ENCODE measurements at places on chromosomes 6 and 20.

GRCh38 chr6:149847939-149848267 is 16.3 kb downstream of the LRP11 start:
- no peak for DNase-seq

DNA sequence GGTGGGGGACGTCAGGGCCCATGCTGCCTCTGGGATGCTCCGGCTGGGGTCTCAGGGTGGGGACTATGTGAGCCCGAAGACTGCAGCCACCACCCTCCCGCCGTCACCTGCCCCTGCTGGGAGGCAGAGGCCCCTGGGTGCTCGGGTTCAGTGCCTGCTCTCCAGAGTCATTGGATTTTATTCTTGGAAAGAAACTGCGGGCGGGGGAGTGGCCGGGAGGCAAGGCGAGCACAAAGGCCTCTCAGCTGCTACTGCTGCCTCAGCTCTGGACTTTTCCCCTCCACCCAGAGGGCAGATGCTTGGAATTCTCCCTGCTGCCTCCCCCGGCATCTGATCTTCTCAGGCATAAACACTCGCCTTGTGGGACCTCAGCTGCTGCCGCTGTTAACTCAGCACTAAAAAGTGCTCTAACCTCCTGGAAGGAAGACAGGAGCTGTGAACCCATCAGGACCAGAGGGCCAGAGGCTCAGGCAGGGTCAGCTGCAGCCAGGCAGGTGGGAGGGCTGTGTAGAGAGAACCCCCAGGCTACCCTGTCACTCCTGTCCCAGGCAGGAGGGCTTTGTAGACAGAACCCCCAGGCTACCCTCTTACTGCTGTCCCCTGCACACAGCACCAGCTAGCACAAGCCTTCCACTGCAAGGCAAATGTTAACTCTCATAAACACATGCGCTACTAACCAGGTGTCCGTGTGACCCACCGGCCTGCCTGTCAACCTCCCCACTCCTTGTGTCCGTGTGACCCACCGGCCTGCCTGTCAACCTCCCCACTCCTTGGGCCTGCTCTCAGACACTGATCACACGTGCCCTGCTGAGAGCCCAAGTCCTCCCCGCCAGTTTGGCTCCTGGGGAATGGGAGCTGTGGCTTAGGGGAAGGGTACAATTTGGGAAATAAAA is 9.4 kb upstream of the FRMD1 start:
- DNase-seq: peak; percentile 76

DNA sequence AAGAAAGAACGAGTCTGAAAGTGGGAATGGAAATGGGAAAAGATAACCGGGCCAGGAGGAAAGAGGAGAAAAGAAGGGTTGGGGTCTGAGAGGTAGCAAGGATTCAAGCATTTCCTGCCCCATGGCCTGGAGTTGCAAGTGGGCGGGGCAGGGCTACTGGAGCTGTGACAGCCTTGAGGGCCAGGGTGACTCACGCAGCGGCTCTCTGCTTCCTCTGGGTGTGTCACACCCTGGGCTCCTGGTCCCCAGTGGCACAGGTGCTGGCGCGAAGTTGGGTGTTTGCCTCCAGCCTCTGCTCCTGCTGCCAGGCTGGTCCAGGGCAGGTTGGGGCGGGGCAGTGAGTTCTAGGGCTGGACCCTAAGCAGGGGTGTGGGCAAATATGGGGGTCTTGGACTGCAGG is 3.3 kb upstream of the ULBP3 start:
- no peak for DNase-seq

DNA sequence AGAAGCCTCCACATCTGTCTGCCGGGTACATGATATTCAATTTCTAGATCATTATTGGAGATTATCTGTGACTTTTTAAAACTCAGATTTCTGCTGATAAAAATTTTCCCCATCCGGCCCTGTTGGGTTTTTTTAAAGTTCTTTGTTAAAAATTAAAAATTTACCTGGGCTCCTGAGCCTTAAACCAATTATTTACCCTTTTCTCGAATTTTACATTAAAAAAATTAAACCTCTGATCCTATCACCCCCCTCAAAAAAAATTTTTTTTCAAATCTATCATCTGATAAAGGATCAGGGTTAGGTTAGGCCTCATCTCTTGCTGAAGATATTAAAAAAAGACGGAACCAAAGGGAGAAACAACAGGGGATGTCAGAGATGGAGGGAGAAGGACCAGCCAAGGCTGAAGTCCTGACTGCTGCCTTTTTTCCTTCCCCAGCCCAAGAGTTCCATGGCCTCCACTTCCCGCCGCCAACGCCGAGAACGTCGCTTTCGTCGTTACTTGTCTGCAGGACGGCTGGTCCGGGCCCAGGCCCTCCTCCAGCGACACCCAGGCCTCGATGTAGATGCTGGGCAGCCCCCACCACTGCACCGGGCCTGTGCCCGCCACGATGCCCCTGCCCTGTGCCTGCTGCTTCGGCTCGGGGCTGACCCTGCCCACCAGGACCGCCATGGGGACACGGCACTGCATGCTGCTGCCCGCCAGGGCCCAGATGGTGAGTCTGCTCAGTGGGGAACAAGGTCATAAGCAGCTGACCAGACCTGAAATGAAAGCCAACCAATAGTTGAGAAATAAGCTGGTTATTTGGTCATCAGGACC is 527 bp downstream of the NFKBIL1 start:
- no peak for DNase-seq

DNA sequence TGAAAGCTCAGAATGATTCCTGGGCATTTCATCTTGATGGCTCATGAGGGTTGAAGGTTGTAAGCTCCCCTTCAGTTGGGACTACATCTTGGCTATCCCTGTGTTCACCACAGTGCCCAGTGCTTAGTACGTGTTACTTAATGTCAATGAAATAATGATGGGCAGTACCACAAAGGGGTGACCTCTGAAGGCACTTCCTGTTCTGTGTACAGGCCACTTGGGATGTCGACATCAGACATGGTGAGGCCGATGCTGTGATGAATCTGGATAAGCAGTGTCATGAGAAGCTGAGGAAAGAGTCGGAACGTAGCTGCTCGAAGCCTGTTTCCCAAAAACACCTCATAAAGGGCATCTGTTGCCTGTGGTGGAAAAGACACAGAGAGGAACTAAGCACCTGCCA is 27.6 kb upstream of the RBL1 start:
- no peak for DNase-seq

DNA sequence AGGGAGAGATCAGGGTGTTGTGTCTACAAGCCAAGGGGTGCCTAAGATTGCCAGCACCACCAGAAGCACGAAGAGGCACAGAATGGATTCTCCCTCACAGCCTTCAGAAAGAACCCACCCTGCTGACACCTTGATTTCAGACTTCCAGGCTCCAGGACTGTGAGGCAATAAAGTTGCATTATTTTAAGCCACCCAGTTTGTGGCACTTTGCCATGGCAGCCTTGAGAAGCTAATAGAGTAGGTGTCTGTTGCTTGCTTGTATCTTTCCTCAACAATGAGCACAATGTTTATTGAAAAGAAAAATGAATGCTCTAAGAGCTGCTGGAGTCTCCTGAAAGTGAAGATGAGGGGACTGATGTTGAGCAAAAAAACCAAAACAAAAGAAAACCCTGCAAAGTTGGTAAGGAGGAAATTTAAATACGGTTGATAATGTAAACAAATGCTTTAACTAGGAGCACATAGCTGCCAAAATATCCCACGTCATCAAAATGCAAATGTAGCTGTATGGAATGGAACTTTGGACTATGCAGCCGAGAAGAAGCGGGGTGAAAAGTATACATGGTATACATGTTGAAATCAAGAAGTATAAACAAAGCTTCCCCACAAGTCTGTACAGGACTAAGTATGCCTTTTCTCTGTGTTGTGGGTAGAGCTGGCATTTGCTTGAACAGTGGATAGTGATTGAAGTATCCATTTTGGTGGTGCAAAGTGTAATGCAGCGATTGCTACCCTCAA is 8.0 kb downstream of the IL20RA start:
- no peak for DNase-seq

- no peak for DNase-seq
Measured at GRCh38 chr6:3425574-3425973, 31.3 kb downstream of the SLC22A23 start.

- DNase-seq: no peak
Measured at GRCh38 chr6:108921547-108922361, 73.5 kb downstream of the ARMC2 start.

GRCh38 chr20:17390655-17391054 is 140.5 kb downstream of the BFSP1 start:
- no peak for DNase-seq

GRCh38 chr20:41137614-41138474 is 501 bp downstream of the PLCG1 start:
- DNase-seq: peak; percentile 90

DNA sequence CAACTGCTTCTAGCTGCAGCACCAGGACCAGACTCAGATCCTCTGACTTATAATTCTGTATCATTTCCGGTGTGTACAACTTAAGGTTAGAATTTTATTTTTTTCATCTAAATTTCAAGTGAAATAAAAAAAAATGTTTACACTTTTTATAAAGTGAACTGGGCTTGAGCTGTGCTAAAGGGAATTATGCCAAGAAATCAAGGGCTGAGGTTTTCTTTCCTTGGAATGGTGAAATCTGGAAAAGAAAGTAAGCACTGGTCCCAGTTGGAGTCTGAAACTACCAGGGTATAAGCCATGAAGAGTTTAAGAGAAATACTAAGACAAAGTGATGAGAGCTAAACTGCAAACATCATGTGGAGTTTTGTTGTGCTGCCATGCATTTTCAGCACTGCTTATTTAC is 21.7 kb upstream of the FYN start:
- no peak for DNase-seq

- DNase-seq: peak; percentile 60
Measured at GRCh38 chr6:151285122-151285521, 45.4 kb downstream of the AKAP12 start.

DNA sequence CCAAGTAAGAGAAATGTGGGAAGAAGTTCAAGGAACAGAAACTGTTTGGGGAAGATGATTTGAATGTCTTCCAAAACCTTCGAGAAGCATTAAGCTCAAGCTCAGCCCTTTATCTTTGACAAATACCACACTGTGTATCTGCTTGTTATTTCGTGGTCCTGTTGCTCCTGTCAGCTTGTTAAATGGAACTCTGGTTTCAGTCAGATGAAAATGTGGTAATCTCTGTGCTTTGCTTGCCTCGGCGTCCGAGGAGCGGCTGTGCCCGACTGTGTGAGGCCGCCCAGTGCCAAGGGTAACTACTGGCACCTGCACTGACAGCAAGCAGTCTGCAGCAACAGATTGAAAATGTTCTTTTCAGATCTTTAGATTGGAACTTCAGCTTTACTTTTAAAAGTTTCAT is 577.9 kb upstream of the FLRT3 start:
- no peak for DNase-seq

- no peak for DNase-seq
Measured at GRCh38 chr6:66161546-66162108, 454.6 kb upstream of the EYS start.

GRCh38 chr6:163348789-163349680 is 65.5 kb upstream of the QKI start:
- DNase-seq: no peak

DNA sequence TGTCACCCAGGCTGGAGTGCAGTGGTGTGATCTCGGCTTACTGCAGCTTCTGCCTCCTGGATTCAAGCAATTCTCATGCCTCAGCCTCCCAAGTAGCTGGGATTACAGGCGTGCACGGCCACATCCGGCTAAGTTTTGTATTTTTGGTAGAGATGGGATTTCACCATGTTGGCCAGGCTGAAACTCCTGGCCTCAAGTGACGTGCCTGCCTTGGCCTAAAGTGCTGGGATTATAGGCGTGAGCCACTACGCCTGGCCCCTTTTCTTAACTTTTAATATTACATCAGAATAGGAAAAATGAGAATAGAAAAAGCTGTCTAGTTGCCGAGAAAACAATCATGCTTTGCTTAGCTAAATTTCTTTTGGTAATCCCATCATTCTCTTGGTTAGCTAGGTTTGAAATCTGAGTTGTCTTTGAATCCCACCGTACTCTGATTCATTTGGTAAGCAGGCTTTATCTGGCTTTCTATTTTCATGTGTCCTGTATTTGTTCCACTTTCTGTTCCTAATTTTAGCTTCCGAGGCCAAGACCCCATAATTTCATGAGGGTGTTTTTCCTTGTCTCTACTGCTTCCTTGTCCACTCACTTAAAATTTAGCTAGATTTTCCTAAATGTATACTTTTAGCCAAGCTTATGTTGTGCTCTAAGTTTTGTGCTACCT is 83.5 kb downstream of the NCOA3 start:
- DNase-seq: no peak

GRCh38 chr6:130381459-130382380 is 15.9 kb downstream of the TMEM200A start:
- DNase-seq: no peak

GRCh38 chr20:20593447-20594170 is 118.8 kb downstream of the RALGAPA2 start:
- DNase-seq: peak; percentile 30

GRCh38 chr6:36958775-36959554 is 4.4 kb downstream of the PI16 start:
- no peak for DNase-seq

- peak; percentile 93 for DNase-seq
Measured at GRCh38 chr6:29627755-29628418, 5.1 kb downstream of the GABBR1 start.

DNA sequence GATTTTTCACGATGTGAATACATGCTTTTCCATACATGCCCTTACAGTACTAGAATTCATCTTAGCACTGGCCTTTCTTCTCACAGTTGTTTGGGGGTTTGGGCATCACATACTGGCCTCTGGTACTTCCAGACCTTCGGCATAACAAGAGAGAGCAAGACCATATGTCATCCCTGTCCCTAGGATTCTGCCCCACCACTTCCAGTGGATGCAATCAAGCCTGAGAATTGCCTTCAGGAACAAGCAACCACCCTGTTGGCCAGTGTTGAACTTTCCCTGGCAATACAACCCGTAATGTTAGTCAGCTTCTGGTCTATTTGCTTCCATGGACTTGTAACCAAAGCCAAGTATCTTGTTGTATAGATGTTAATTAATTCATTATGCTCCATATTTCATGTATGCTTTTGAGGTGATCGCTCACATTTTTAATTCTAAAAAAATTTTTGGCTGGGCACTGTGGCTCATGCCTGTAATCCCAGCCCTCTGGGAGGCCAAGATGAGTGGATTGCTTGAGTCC is 15.4 kb upstream of the SLPI start:
- DNase-seq: no peak

Data from left hindlimb (tissue), 1 donor.